ENCODE measurements at places on chromosomes 5 and 9. TPM values are rescaled to one million over a fixed set of nuclear protein-coding genes. Genes with fewer than 3 reads are reported as not detected.

DNA sequence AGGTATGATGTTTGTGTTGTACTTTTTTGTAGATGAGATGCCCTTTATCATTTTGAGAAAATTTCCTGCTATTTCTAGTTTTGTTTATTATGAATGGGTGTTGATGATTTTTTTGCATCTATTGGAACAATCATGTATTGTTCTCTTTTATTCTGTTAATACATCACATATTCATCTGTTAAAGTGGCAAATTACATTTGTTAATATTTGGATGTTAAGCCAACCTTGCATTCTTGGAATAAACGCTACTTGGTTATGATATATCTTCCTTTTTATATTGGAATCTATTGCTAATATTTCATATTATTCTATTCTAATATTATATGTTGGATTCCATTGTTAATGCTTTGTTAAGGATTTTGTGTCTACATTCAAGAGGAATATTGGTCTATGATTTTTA lies 24.6 kb upstream of the BNIP1 start:
- no peak for DNase-seq

GRCh38 chr5:37915097-37915736 lies 75.4 kb upstream of the GDNF start:
- no peak for DNase-seq

DNA sequence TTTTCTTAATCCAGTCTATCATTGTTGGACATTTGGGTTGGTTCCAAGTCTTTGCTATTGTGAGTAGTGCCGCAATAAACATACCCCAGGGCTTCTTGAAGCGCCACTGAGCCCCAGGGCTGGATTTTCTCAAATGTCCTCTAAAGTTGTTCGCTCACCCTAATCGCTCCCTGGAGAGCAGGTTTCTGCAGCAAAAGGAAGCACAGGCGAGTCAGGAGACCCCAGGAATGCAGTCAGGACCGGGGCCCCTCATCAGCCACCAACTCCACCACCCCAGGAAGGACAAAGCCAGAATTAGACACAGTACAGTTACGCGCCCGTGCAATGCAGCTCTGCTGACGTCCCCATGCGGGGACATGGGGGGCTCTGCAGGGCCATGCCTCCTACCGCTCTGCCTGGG lies 15.7 kb upstream of the OBP2B start:
- DNase-seq: no peak

The PPP3R2 gene
- polyA plus RNA-seq: not detected

All from muscle of back (tissue), 13 donors.